ENCODE measurements at places on chromosomes 6 and 20. TPM values are rescaled to one million over a fixed set of nuclear protein-coding genes. Genes with fewer than 3 reads are reported as not detected.

GRCh38 chr6:65545920-65546319 lies 161.1 kb downstream of the EYS start:
- DNase-seq = no peak

Gene SLA2
- total RNA-seq = 0.64 TPM

Gene ELOVL4
- total RNA-seq = 0.58 TPM

- no peak for DNase-seq
Measured at GRCh38 chr6:75882734-75883133, 133.7 kb downstream of the MYO6 start.

- no peak for DNase-seq
Measured at GRCh38 chr6:139943391-139943790, 568.9 kb upstream of the CITED2 start.

DNA sequence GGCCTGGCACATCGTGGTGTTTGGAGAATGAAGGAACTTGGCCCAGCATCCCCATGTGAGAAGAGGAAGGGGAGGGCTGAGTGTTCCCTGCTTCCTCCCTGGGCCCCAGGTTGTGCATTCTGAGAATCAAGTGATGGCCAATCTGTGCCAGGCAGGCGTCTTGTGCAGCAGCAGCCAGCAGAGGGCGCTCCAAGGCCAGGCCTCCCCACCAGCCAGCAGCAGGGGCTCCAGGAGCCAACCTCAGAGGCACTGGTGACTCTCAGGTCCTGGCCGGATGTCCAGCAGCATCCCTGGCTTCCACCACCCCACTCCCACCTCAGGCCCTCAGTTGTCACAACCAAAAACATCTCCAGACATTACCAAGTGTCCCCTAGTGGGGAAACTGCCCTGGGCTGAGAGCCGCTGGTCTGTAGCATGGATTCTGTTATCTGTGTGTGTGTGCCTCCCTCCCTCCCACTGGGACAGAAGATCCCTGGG lies 192.0 kb downstream of the PREX1 start:
- DNase-seq = no peak

GRCh38 chr6:90068264-90068663 lies 174.0 kb downstream of the GJA10 start:
- no peak for DNase-seq

Gene MLN
- total RNA-seq = not detected

Gene HSPA1L
- total RNA-seq = 0.84 TPM

DNA sequence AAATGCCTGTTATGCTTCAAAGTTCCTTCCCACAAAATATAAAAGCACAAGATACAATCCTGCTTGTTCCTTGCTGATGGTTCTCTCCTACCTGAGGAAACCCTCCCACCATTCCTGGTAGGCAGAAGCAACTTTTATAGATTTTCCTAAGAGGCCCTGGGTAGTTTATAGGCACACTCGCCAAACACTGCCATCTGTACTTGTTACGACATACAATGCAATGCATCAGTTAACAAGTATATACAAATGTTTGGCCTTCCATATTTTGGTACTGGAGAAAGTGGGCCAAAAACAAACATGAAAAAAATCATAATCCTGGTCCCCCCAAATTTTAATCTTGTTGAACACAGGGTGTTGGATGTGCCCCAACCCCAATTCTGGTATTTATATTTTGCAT lies 16.6 kb downstream of the MCM9 start:
- DNase-seq = no peak

GRCh38 chr20:51366155-51366886 lies 176.2 kb downstream of the NFATC2 start:
- no peak for DNase-seq

DNA sequence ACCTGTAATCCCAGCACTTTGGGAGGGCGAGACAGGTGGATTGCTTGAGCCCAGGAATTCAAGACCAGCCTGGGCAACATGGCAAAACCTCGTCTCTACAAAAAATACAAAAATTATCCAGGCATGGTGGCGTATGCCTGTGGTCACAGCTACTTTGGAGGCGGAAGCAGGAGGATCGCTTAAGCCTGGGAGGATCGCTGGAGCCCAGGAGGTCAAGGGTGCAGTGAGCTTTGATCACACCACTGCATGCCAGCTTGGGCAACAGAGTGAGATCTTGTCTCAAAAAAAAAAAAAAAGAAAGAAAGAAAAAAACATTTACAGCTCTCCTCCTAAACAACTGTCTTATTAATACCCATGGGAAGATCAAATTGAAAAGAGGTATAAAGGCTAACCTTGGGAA lies 8.8 kb upstream of the MYMX start:
- DNase-seq = no peak

Gene ABHD16B
- total RNA-seq = not detected

Gene ID4
- 203 TPM for total RNA-seq

Gene TMEM170B
- total RNA-seq = 13.5 TPM

DNA sequence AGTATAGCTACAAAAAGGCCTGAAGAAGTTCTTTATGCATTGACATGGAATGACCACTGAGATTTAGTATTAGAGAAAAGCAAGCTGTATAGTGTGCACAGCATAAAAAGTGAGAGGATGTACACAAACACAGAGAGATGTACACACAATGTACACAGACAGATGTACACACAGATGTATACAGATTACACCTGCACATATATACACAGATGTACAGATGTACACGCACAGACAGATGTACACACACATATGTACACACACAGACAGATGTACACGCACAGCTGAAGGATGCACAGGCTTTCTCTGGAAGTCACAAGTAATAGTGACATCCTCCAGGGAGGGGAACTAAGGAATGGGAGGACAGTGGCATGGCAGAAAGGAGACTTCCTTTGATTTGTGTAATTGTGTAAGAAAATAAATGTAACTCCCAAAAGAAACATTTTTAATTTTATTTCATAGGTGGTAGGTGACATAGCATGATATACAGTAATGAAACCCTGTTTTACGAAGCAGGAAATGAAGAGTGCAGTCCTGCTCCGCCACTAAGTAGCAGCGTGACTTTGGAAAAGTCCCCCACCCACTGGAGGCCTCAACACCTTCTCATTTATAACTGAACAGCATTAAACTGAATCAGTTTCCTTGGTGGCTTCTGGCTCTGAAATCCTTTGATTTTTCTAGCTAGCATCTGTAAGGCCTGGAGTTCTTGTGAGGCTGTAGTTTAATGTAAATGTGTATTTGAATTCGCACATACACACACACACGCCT lies 14.1 kb downstream of the NFATC2 start:
- no peak for DNase-seq

Gene MCCD1
- total RNA-seq = not detected
